ENCODE measurements at places on chromosomes 13 and 19.

GRCh38 chr13:70249332-70250064 is 141.2 kb upstream of the KLHL1 start:
- no peak for DNase-seq

DNA sequence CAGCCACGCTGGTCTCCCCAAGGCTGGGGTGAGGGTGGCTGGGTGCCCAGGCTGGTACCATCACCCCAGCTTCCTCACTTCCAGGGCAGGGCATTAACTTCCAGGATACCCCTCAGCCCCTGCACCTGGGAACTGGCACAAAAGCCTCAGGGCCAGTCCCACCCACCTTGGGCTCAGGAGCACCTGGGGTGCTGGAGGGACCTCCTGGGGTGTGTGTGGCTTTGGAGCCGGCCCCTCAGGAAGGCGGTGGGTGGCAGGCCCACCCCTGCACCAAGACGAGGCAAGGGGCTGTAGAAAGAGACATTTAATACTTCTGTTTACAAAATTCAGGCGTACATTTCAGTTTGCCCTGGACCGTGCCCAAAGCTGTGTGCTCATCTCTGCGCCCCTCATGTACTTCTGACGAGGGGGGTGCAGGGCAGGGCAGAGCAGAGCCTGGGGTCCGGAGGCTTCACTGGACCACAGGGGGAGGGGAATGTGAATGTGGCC is 16.8 kb downstream of the MPND start:
- DNase-seq, result no peak

DNA sequence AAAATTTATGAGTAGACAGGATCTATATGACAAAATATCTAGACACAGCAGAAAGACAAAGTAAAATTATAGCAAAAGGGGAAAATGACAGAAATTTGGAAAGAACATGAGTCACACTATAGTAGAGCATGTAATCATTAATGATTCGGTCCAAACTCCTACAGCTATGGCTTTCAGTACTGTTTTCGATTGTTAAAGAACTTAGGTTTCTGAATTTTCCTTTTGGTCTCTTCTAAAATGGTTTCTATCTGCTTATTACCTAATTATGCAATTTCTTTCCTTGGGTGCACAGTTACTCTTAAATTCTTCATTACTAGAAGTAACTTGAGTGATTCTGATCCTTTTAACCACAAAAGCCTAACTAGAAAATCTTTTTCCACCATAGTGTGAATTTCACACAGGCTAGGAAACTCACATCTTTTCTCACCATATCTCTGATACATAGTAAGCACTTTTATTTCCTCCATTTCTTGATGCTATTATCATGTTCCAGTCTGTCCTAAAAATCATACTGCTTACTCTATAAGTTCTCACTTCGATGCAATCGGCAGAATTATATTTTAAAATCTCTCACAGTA is 1101.4 kb downstream of the PCDH9 start:
- no peak for DNase-seq

DNA sequence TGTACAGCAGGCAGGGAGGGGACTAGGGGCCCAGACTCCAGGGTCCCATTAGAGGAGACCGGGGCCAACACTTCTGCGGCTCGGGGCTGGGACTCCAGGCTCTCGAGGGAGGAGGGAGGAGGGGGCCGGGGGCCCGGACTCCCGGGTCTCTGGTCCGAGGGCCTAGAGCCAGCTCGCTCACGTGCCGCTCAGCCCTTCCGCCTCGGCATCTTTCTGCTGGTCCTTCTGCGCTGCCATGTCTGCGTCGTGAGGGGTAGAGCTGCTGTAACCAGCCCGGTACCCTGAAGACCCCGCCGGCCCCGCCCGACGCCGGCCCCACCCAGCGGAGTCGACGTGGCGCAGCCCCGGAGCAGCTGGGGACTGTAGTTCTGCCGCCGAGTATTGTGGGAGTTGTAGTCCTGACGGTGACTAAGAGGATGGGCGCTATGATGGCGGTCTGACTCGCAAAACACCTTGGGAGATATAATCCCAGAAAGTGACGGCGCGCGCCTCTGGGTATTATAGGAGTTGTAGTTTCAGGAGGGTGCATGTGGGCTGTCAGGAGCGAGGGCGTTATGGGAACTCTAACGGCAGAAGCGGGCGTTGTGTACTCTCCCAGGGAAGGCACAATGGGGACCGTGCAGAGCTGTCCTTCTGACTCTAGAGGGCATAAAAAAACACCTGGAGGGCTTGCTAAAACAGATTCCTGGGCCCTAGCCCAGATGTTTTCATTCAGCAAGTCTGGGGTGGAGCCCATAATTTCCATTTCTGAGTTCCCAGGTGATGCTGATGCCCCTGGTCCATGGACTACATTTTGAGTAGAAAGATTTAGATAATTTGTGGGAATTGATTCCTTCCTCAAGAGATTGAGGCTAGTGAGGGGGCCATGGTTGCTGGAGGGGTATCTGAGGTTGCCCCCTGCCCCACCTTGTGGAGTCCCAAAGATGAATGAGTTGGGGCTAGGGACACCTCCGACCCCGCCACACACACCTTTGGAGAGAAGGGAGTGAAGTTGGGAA is at the start of gene RABAC1:
RABAC1 (minus strand) TSS at position 266 of the 998 bp plus-strand sequence; CDS start at position 237, 29 bp downstream.
- DNase-seq, result peak; percentile 79

- DNase-seq, result no peak
These were observed 18.3 kb upstream of the TEX29 start for GRCh38 chr13:111302045-111302726.

GRCh38 chr19:34838753-34839431 is 65.9 kb upstream of the ZNF599 start:
- no peak for DNase-seq

- no peak for DNase-seq
These were observed 448.2 kb downstream of the KCTD12 start for GRCh38 chr13:76438050-76438449.

- no peak for DNase-seq
These were observed 75.3 kb upstream of the SCEL start for GRCh38 chr13:77460195-77460594.
